ENCODE measurements at places on chromosomes 3 and 15.

DNA sequence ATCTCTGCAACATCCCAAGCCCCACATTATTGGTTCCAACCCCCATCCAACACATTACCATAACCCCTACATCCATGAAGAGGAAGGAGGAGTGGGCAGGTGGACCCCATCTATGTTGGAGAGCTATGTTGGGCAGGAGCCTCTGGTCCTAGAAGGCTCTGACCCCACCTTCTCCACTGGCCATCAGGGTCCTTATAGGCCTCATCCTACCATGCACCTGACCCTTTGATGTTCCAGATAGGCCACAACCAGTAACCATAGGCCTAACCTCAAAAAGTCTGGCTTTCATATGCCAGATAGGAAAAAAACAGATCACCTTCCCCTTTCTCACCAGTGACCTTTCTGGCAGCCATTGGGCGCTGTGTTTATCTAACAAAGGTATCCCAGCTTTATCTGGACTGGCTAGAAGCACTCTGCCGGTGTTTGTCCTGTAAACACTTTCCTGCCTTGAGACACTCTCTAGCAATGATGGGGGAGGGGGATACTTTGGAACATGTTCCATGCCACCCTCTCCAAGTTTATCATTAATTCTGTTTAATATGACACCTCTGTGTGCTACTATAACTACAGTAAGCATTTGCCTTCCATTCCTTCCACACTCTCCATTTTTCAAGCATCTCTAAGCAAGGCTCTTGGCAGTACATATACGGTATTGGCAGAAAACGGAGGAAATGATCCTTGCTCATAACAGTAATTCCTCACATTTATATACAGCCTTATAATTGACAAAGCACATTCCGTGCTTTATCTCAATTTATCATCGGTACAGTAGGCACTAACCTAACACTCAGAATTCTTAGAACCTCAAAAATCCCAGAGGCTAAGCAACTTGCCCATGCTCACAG lies 377.1 kb downstream of the VPS13C start:
- DNase-seq: no peak

GRCh38 chr3:44661189-44661588 lies 12.7 kb downstream of the ZNF35 start:
- DNase-seq: no peak

- no peak for DNase-seq
Observed at GRCh38 chr3:35974872-35975271, 335.5 kb downstream of the ARPP21 start.

- DNase-seq: no peak
Observed at GRCh38 chr3:175108613-175109151, 249.5 kb downstream of the NAALADL2 start.

GRCh38 chr15:34889476-34889875 lies 80.1 kb downstream of the AQR start:
- DNase-seq: no peak

Measured in CD4-positive, alpha-beta T cell treated with Interleukin-12 subunit alpha and Interleukin-12 subunit beta, for 1 hour (primary cell).